ENCODE measurements at places on chromosomes 3 and 15.

DNA sequence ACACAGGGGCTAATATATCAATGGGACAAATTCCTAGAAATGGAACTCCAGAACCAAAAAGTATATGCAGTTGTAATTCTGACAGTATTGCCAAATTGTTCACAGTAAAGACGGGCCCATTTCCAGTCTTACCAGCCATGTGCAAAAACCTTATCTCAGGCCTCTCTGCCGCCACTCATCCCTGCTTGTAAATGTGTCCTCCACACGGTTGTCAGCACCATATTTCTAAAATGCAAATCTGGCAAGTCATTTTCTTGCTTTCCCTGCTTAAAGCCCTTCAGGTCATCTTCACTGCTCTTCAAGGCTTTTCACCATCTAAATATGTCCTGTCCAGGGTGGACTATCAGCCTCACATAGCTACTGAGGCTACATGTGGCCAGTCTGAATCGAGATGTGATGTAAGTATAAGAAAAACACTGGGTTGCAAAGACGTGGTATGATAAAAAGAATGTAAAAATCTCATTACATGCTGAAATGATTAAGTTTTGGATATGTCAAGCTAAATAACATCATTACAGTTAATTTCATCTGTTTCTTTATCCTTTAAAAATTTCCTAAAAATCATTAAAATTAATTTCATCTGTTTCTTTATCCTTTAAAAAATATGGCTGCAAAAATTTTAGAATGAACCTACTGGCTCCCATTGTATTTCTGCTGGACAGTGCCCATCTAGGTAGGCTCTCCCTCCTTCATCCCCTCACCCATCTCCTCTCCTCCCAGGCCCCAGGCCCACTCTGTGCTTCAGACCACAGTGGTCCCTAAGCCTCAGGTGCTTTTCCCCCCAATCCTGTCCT, 980 bp downstream of the PARP9 start:
- no peak for DNase-seq

DNA sequence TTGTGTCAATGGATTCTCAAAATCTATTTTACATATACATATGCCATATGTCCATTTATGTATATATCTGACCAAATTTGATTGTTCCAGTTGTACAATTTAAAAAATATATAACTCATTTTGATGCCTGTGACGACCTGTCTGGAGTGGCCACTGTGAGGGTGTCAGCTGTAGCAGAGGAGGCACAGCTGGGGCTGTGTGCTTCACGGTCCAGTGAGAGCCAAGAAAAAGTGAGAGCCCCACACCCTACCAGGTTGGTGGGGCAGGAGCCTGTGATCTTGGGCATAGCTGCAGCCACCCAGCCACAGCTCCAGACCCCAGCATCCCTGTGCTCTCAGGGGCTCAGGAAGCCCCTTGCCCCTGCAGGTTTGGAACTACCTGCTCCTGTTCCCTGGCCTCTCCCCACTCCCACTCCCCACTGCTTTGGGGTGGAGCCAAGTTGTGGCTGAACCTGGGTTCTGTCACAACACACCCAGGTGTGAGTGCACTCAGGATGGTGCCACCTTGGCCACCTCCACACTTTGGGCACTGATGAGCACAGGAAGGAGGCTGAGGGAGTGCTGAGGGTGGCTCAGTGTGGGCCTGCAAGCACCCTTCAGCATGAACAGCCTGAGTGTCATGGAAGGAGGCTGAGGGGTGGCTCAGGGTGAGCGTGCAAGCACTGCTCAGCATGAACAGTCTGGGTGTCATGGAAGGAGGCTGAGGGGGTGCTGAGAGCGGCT, 161.1 kb upstream of the ROBO1 start:
- DNase-seq: no peak

- no peak for DNase-seq
Measured at GRCh38 chr3:25313286-25313685, 114.8 kb upstream of the RARB start.

- DNase-seq: no peak
Measured at GRCh38 chr15:65423150-65423975, 616 bp upstream of the IGDCC4 start.

DNA sequence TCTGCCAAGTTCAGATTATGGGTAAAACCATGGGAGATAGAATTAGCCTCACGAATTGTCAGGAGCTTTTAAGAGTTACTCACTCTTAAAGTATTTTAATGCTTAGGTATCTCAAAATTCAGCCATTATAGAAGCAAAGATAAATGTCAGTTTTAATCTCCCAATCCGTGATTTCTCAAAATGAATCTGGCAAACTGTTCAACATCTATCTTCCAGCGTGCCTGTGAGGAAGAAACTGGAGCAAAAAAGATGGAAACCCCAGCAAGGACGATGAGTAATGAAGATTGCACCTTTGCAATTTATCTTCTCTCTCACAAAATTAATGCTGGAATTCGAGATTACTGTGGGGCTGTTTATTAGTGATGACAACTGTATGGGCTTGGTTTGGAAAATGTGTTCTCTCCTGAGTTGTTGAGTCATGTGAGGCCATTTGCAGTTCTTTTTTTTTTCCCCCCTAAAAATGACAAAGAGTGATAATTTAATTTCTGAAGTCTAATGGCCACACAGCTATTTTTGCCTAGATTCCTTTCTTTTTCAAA, 70.5 kb downstream of the PYDC2 start:
- no peak for DNase-seq

DNA sequence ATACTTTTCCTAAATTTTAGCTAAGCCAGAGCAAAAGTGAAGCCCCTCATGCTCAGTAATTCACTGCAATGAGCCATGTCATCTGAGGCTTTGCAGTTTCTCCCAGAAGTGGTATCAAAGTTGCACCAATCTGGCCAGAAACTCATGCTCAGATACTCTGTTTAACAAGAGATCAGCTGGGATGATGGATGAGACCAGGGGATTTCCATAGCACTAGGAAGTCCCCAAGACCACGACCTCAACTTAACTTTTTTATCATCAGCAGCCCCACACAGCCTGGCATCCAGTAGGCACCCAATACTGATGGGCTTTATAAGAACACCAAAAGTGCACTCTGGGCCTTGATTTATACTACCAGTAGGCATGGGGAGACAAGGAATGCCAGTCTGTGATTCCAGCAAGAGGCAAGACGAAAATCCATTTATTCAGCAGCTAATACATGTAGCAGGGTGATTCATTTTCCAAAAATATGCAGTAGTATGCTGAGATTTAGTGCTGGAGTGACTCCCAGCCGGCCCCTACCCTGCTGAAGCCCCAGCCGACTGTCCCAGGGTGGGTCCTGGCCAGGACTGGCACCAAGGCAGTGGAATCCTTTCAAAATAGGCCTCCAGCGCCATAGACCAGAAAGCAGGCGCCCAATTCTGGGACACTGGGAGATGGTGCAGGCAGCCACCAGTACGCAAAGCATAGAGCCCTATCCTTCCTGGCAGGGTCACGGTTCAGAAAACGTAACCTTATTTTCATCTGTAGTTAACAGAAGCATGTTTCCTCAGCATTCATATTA, 612 bp upstream of the LDHAL6B start:
- DNase-seq: no peak

DNA sequence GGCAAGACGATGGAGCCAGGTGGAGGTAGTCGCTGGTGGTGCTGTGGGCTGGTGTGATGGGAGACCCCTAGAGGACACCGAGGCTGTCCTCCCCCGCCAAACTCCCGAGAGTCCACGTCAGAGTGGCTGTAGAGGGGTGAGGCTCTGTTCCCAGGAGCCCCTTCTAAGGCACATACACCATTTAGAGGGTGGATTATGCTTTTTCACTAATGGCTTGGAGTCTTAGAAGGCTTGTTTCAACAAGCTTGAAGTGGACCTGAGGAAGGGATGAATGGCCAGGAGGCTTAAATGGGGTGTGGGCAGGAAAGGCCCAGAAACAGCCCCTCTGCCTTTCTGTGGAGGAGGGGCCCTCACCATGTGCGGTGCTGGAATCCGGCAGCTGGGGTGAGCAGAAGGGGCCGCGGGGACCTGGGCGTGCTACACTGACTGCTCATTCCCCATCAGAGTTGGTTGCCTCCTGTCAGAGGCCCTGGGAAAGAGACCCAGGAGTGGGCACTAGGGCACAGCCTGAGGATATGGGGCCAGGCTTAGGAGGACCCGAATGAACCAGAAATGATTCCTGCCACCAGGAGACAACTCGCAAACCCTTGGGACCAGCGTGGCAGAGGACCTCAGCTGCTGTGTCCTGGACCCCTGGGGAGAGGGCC, 66.2 kb downstream of the FEM1B start:
- DNase-seq: no peak

DNA sequence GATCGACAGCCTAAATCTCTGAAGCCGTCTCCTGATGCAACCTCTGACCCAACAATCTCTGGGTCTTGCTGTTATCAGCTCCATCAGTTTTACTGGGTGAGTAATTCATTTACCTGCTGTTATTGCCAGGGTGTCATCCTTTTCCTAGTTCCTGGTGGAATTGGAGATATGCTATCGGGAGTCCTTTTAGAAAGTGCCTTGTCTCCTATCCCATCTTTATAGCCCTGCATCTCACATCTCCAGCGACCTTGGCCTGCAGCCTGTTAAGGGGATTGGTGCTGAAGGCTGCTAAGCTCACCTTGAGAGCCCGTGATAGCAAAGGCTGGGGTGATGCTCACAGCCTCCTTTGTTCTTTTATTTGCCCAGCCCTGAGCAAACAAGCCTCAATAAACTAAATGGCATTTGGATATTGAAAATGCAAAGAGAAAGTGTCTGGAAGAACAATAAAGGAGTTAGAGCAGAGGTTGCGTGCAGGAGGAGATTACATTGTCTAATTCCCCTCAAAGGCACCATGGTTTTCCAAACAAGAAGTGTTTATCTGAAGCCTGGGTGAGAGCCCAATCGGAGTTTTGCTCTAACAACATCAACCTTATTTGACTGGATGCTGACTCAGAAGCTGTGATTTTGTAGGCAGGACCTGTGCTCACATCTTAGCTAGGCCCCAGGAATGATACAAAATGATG, 101.8 kb downstream of the RPLP1 start:
- no peak for DNase-seq

DNA sequence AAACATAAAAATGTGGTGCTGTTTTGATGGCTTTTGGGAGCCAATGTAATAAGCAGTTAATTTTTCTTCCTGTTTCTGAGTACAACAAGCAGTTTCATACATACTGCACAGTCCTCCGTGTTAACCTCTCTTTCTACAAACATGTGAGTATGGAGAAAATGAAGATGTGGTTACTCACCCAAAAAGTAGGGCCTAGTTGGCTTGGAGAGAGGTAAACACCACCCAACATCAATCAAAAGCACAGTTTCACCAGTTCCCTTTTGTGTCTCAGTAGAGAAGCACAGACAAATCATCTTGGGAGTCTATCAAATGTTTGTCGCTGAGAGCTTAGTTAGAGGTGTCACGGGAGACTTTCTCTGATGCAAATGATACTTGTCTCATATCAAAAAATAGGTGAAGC, 320.2 kb downstream of the UNC13C start:
- DNase-seq: no peak

DNA sequence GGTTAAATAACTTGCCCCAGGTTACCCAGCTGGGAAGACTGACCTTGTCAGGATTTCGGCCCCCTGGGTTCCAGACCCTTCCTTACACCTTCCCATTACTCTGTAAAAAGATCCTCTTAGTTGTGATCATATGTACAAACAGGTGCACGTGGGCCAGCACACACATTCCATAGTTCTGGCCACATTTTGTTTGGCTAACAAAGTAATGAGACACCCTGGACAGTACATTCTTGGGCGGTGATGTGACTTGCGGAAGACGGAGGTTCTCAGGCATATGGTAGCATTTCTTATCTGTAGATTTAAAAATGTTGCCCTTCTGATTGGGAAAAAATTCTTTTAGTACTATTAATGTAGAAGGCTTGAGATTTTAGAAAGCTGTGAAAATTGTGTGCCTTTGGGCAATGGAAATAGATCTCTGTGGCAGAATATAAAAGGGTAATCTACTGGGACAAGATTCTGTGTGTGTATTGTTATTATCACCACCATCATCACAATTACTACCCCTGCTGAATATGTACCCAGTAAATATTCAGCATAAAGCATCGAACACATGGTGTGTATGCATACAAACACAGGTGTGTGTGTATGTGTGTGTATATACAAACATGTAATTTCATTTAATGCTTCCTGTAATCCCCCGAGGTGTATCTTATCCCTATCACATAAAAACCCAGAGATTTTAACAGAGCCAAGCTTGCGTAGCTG, 205.4 kb upstream of the UBE2E1 start:
- peak; percentile 11 for DNase-seq

DNA sequence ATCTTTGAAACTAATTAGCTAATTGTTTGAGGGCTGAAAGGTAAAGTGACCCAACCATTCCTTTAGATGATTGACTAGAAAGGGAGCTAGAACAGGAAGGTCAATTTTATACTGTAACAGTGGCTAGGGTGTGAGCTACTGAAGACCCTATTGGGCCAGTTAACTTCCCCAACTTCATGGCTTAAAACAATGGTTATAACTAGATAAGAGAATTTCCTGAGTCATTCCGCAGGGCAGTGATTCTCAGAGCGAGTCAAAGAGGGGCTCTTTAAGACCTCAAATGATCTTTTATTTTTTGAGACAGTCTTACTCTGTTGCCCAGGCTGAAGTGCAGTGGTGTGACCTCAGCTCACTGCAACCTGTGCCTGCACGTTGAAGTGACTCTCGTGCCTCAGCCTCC, 33.7 kb upstream of the TTBK2 start:
- DNase-seq: no peak

GRCh38 chr3:141227752-141228151, 3.9 kb upstream of the PXYLP1 start:
- no peak for DNase-seq

- DNase-seq: no peak
Measured at GRCh38 chr15:90375071-90375470, 13.0 kb upstream of the IQGAP1 start.

DNA sequence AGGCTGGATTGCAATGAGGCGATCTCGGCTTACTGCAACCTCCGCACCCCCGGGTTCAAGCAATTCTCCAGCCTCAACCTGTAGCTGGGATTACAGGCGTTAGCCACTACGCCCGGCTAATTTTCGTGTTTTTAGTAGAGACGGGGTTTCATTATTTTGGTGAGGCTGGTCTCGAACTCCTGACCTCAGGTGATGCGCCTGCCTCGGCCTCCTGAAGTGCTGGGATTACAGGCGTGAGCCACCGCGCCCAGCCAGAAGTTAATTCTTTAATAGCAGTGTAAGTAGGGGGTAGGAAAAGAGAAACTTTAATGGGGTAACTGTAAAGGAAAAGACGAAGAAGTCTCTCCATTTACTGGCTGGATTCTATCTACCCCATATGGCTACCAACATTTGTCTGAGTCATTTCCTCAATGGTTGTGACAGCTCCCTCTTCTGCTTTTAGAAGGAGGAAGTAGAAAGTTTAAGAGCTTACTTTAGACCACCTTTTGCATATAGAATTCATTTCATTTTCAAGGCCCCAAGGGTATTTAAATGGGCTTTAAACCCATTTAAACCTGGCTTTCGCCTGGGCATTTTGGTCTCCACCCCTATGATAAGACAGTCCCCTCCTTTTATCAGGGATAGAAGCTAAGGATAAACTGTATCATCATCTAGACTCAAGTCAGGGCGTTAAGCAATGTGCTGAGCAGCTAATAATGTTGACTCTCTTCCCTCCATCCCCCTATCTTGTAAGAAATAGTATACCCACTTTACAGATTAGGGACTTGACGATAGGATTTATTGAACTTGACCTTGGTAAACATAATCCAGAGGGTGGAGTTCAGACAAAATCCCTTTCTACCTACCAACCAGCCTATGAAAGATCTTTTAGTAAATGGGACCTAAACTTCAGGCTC, 1.1 kb upstream of the CDV3 start:
- no peak for DNase-seq

- no peak for DNase-seq
Measured at GRCh38 chr15:56732135-56732885, 999 bp downstream of the ZNF280D start.

GRCh38 chr3:182392182-182392937, 400.9 kb upstream of the ATP11B start:
- DNase-seq: no peak

- no peak for DNase-seq
Measured at GRCh38 chr3:141255846-141256261, 24.2 kb downstream of the PXYLP1 start.

Measured in dermis microvascular lymphatic vessel endothelial cell (primary cell).